ENCODE measurements at places on chromosomes 16 and 17.

GRCh38 chr16:72715267-72715666, 332.7 kb downstream of the ZFHX3 start:
- DNase-seq: peak; percentile 24

- DNase-seq: peak; percentile 45
Observed at GRCh38 chr16:13421726-13422125, 498.2 kb upstream of the ERCC4 start.

DNA sequence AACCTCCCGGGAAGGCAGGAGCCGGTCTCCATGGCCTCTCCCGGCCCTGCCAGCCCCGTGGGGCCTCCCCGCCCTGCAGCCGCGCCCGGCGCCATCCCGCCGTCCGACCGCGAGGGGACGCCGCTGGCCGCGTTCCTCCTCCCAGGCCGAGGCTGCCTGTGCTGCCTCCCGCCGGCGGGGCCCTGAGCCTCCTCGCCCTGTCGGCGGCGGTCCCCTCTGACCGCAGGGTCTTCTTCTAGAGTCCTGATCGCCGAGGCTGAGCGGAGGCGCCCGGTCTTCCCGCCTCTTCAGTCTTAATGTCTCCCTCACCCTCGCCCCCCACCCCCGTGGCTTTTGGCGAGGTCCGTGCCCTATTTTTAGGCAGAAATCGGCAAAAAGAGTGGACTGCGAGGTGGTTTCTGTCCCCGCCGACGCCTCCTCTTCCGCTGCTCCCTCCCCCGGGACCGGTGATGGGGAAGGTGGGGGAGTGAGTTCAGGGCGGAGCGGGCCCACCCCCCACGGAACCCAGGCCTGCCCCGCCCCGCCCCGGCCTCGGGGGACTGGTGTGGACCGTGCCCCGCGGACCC, 794 bp upstream of the CPNE7 start:
- DNase-seq: peak; percentile 77

DNA sequence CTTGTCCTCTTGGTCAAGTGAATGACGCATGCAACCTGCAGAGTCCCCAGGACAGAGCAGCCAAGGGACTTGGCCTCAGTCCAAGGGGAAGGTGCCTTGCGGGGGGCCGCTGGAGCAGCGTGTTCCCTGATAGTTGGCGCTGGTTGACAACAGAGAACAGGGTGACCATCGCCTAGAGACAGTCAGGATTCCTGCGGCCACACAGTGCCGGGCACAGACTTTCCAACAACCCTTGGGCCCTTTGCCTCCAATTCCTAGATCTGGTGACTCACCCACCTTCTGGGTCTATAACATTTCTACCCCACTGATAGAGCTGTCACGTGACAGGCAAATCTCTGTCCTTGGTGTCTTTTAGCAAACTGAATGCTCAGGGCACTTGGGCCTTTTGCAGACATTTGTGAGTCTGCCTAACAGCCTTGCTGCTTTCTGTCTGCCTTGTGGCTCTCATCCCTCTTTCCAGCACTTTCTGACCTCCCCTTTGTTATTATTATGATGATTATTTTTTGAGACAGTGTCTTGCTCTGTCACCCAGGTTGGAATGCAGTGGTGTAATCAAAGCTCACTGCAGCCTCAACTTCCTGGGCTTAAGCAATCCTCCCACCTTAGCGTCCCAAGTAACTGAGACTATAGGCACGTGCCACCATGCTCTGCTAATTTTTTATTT, 11.9 kb upstream of the TEDC2 start:
- peak; percentile 47 for DNase-seq

DNA sequence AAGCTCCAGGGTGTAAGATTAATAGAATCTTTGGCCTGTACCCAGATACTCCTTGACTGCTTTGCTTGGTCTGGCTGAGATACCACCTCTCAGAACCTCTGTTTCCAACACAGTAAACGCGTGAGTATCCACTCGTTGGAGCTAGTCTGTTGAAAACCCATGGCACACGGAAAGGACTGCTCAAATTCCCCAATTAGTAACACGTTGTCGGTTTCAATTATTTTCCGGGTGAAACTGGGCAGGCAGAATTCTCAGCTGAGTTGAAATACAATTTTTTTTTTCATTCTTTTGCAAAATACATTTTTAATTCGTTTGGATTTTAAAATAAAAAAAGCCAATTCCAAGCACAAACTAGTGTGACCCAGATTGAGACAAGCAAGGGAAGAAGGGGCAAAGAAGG, 120.5 kb downstream of the MAF start:
- DNase-seq: no peak

DNA sequence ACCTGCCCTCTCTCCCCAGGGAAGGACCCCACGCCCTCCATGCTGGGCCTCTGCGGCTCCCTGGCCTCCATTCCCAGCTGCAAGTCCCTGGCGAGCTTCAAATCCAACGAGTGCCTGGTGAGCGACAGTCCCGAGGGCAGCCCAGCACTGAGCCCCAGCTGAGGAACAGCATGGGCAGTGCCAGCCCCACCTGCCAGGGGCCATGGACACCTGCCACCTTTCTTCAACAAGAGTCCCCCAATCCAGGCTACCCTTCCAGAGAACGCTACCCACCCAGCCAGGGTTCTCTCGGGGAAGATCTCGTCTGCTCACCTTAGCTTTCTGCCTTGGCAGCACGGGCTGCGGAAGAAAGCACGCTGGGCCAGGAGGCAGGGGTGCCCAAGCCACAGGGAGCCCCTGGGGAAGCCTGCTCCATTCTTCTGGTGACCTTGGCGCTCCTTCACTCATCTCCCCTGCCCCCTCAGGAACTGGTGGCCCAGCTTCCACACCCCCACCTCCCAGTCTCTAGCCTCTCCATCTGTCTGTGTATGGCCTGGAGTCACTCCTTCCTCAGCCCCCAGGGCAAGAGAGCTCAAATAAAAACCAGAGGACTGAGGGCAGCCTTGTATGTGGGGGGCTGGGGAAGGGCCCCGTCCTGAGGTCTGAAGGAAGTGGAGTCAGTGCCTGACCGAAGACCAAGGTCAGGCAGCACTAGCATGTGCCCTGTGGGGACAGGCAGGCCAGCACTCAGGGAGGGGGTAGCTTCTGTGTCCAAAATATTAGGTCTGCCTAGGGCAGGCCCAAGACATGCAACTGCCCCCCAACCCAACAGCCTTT, 6.3 kb downstream of the SLC25A39 start:
- DNase-seq: no peak

DNA sequence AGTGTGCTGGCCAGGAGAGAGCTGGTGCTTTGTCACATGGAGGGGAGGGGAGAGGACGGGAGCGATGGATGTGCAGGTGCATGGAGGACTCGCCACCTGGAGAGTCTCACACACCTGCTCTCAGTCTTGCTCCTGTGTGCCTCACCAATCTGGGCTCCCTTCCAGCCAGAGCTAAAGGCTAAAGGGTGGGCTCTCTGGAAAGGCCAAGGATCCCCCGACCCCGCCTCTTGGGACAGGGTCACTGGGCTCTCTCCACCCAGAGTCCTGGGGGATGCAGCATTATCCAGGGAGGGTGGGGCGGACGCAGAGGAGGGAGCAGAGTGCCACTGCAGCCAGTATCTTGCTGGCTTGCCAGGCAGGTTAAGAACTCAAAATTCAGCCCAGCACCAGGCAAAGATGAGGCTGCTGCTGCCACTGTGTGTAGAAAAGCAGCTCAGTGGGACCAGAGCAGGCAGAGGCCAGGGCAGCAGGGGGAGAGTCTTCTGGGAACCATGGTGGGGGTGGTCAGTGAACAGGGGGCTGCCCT, 5.4 kb upstream of the STAT5B start:
- no peak for DNase-seq

- DNase-seq: peak; percentile 89
Observed at GRCh38 chr17:50269477-50270434, 4.5 kb upstream of the TMEM92 start.

DNA sequence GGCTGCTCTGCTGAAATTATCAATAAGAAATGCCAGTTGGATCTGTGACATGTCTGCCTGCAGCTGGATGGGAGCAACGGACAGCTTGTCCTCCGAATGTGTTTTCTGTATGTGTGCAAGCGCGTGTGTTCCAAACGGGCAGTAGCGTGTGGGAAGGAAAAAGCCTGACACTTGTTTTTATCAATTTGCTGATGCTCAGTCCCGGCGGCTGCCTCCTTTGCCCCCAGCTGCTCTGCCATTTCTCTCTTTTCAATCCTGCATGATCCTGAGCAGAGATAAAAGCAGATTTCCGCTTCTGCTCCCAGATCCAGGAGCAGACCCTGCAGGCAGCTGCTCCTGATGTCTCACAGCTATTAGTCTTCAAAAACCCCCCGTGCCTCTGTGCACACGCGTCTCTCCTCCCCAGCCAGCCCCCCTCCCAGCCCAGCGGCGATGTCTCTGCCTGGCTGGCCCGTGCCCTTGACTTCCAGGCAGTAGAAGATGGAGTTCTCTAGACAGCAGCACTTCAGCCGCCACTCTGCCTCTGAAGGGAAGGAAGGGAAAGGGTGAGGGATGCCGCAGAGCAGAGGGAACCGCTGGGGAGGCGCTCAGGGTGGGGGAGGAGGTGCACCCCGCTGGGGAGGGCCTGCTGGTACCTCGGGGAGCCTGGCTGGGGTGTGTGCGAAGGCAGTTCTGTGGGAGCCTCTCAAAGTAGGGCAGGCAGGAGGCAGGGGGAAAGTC, 4.1 kb downstream of the PRCD start:
- no peak for DNase-seq

DNA sequence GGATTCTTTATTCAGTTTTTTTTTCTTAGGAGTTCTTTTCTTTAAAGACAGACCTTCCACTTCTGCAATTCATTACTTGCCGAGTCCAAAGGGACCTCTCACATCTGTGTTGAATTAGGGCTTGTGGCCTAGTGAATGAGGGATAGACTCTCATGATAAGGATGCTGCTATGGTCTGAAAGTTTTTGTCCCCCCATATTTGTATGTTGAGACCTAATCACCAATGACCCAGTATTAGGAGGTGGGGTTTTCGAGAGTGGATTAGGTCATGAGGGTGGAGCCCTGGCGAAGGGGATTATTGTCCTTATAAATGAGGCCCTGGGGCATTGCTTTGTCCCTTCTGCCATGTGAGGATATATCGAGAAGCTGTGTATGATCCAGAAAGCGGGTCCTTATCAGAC, 9.5 kb downstream of the KRT12 start:
- DNase-seq: peak; percentile 78

- no peak for DNase-seq
Observed at GRCh38 chr17:33086041-33086440, 94.4 kb downstream of the SPACA3 start.

- no peak for DNase-seq
Observed at GRCh38 chr17:79215631-79216030, 141.0 kb downstream of the ENGASE start.

DNA sequence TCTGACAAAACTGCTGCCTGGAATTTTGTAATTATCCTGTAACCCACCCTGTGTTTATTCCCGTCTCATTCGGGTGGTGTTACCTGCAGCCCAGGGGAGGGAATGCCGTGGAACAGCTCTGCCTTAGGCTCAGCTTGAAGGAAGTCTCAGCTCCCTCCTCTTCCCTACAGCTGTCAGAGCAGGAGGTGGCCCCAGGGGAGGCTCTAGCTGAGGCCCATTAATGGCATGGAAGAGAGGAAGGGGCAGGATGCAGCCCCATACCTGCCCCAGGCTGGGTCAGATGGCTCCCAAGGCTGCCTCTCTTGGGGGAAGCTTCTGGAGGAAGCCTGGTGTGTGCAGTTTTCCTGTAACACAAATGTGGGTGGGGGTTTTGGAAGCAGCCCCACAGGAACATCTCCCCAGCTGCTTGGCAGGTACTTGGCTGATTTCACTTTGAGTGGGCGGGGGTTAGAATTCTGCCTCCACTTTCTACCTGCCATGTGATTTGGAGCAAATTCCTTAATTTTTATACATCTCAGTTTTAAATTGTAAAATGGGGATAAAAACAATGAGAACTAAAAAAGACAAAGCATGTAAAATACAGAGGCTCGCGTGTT, 103.9 kb downstream of the MGAT5B start:
- DNase-seq: no peak

DNA sequence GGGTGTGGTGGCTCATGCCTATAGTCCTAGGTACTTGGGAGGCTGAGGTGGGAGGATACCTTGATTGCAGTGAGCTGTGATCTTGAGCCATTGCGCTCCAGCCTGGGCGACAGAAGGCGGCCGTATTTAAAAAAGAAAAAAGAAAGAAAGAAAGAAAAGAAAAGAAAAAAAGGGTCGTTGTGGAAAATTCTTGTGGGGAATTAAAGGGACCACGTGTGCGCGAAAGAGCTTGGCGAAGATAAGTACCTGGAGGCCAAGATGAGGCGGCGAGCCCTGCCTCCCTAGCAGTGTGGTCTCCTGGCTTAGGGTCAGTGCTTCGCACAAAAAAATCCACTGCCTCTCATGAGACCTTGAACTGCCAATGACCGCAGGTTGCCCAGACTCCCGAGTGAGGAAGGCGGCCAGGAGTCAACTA, 728 bp upstream of the NMT1 start:
- no peak for DNase-seq

GRCh38 chr16:19997264-19997663, 76.4 kb downstream of the GPR139 start:
- no peak for DNase-seq

GRCh38 chr16:66247516-66248481, 118.7 kb upstream of the CDH5 start:
- DNase-seq: peak; percentile 71

DNA sequence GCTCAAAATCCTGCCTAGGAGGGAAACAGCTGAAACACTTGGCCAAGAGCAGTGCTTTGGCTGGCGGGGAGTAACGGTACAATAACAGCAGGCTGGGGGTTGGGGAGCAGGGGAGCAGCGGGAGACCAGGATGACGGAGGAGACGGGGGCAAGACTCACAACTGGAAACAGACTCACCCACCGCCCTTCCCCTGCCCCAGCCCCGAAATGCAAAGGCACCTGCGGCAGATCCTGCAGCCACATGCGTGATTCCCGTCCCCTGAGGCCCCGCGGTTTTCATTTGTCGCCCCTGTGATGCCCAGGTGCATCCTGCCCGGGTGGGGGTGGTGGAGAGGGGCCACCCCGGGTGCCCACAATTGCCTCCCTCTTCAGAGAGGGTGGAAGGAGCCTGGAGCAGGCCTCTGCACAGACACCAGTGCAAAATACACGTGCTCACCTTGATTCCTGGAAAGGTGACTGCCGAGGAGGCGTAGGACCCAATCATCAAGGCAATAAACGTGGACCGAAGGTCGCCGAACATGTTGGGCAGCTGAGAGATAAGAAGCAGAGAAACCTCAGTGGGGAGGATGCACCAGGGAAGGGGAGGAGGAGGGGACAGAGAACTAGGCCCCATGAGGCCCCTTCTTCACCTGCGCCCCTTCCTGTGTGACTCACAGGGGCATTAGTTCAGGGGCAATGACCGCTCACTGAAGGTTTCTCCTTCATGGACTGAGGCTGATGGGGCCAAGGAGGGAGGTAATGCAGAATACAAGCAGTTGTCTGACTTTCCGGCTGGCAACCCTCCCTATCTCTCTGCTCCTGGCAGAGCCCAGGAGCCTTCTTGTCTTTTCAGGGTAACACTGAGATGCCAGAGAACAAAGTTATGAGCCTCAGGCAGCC, 30.4 kb upstream of the PITPNA start:
- no peak for DNase-seq

DNA sequence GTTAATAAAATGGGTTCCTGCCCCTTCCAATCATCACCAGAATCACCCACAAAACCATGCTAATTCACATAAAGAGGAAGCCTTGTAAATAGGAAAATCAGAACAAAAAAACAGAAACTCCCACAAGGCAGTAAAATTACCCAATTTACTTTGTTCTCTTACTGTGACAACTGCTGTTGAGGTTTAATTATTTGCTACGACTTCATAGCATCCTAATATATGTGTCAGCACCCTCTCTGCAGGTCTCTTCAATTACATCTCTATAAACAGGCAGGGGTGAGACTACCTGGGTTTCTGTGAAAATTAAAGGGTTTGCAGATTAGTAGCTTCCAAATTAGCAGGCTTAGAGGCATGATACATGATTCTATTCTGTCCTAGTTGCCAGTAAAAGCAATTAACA, 2.7 kb downstream of the WDR59 start:
- DNase-seq: no peak
